ENCODE measurements at places on chromosomes 2 and 18.
A peak's percentile ranks its signal among the peaks of the same experiment; 100 is the strongest.

DNA sequence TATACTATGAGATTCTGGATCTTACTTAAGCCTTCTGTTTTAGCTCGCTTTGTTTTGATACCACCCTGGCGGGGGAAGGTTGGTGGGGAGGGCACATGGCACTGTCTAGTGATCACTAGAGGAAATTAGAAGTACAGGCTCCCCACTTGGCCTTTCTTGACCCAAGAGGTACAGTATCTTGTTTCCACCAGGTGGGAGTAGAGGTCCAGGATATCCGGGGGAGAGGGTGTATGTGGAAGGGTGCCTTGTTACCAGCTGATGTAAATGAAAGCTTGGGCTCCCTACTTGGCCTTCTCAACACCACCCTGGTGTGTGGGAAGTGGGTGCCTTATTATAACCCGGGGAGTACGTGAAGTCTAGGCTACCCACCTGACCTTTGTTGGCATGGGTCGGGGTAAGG is 7.5 kb downstream of the GALNT1 start:
- peak overlapping the region; percentile 21 for H3K4me3 ChIP-seq
- no peaks in the 10 kb centered on the region for H3K27me3 ChIP-seq
- peak; percentile 21 for DNase-seq
- peaks cover 37% of the 10 kb centered on the region for H3K4me1 ChIP-seq
- H3K27ac ChIP-seq: peak overlapping the region; percentile 46

DNA sequence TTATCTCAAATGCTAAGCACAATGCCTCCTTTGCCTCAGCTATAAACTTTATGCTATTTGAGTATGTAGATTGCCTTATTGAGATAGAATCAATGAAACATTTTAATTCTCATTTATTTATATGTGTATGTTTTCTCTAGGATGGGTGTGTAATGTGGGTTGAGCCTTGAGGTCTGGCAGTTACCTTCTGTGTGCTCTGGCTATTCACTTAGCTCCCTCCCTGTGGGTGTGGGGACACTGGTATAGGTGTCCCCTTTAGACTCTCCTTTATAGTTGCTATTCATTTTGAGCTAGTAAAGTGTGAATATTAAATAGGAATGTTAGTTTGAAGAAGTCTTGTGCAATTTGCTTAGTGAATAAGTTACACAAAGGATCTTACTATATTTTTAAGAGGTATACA is 1.8 kb downstream of the SLC9A4 start:
- H3K27ac ChIP-seq: no peak overlapping the region
- peaks cover 23% of the 10 kb centered on the region for H3K27me3 ChIP-seq
- H3K36me3 ChIP-seq: no peaks in the 10 kb centered on the region
- no peaks in the 10 kb centered on the region for H3K4me1 ChIP-seq
- H3K4me3 ChIP-seq: no peak overlapping the region

DNA sequence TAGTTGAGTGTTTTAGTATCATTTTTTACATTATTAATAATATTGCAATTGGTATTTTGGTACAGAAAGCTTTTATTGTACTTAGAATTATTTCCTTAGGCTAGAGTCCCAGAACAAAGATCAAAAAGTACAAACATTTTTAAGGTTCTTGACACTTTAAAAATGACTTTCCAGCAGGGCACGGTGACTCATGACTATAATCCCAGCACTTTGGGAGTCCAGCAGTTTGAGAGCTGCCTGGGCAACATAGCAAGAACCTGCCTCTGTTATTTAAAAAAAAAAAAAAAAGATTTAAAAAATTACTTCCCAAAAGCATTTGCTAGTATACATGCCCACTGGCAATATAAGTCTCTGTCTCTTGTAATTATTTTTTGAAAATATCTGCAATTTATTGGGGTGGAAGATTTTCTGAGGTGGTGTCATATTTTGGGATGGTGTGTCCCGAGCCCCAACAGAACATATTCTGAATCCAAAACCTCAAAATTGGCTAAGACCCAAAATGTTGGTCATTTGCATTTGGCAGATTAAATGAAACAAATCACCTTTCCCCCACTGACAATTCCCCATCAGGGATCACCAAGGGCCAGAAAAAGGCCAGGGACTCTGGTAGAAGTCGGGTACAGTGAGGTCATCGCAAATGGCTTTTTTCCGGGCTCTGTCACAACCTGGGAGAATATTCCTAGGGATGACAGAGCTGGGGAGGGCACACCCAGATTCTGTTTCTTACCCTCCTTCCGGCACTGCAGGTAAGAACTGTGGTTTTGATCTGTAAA is 42.1 kb downstream of the NIFK start:
- no peaks in the 10 kb centered on the region for H3K36me3 ChIP-seq
- no peak for DNase-seq
- no peak overlapping the region for H3K4me3 ChIP-seq
- H3K27me3 ChIP-seq: no peaks in the 10 kb centered on the region
- peaks cover 9% of the 10 kb centered on the region for H3K4me1 ChIP-seq

DNA sequence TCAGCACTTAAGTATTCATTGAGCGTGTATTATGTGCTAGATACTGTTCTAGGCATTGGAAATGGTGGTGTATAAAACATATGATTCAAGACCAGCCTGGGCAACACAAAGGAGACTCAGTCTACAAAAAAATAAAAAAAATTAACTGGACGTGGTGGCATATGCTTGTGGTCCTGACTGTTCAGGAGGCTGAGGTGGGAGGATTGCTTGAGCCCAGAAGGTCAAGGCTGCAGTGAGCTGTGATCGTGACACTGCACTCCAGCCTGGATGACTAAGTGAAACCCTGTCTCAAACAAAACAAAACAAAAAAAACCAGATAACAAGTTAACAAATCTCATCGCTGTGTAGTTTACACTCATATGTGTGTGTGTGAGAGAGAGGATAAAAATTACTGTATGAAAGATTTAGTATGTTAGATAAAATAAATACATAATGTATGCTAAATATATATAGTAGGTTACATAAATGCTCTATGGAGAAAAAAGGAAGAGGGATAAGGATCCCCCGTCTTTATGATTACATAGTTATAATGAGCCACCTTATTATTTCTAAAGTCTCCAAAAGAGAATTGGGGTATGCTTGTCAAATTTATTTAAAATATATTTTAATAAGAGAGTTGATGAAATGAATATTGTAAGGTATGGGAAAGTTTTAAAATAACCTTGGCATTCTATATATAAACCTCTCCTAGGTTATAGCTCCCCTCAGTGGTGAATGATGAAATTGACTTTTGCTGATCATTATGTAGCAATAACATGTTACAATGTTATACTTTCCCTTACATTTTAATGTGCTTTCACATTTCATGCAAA is 69.2 kb downstream of the EHBP1 start:
- peaks cover 1% of the 10 kb centered on the region for H3K4me1 ChIP-seq
- no peak overlapping the region for H3K27ac ChIP-seq
- no peak for DNase-seq
- H3K36me3 ChIP-seq: peaks cover 2% of the 10 kb centered on the region

GRCh38 chr2:234996069-234996940 is 44.5 kb downstream of the SH3BP4 start:
- DNase-seq: no peak
- H3K36me3 ChIP-seq: no peaks in the 10 kb centered on the region
- no peak overlapping the region for H3K27ac ChIP-seq
- H3K4me1 ChIP-seq: peaks cover 16% of the 10 kb centered on the region

DNA sequence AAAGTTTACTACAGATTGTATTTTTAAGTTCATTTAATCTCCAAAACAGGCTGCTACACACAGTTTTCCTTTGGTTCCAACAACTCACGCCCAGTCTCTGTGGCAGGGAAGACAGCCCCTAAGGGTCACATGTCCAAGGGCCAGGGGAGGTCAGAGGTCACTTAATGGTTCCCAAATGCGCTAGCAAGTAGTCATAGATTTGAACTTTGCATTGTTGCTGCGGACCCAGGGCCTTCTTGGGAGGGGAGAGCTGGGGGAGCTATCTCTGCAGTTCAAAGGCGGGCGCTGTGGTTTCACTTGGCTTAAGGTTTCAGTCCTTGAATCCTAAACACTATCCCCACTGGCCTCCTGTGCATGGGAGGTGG is 74.8 kb upstream of the ZNF532 start:
- DNase-seq: no peak
- H3K4me3 ChIP-seq: no peak overlapping the region
- H3K36me3 ChIP-seq: no peaks in the 10 kb centered on the region

DNA sequence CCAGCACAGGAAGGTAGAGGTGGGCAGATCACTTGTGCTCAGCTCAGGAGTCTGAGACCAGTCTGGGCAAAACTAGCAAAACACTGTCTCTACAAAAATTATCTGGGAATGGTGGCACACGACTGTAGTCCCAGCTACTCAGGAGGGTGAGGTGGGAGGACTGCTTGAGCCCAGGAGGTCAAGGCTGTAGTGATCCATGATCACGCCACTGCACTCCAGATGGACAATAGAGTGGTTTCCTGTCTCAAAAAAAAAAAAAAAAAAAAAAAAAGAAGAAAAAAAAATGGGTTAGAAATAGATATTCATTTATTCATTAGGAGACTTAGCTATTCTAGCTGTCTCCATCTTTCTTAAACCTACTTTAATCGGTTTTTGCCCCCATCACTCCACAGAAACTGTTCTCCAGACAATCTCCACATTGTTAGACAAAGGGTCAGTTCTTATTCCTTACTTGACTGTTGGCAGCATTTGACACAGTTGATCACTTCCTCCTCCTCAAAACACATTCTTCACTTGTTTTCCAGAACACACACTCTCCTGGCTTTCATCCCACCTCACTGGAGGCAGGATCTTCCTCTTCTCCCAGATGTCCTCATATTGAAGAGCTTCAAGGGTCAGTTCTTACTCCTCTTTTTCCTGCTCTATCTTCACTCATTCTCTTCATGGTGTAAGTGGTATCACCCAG is 103.1 kb downstream of the DTNB start:
- no peak overlapping the region for H3K27ac ChIP-seq
- DNase-seq: no peak
- peaks cover 2% of the 10 kb centered on the region for H3K36me3 ChIP-seq

GRCh38 chr2:233668605-233669260 is 3.0 kb upstream of the UGT1A9 start:
- H3K36me3 ChIP-seq: no peaks in the 10 kb centered on the region
- no peak overlapping the region for H3K4me3 ChIP-seq
- no peak overlapping the region for H3K27ac ChIP-seq
- peaks cover 21% of the 10 kb centered on the region for H3K27me3 ChIP-seq

DNA sequence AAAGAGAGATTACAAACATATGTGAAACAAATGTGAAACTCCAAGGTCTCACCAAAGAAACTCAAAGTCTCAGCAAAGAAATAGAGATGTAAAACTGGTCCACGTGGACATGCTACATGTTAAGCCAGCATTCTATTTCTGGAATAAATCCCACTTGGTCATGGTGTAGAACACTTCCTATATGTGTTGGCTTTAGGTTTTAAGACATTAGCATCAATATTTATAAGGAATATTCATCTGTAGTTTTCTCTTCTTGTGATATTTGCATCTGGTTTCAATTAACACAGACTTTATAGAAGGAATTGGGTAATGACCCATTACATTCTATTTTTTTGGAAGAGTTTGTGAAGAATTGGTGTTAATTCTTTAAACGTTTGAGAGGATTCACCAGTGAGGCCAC is 133.1 kb downstream of the COPS8 start:
- no peak overlapping the region for H3K4me3 ChIP-seq
- no peak overlapping the region for H3K27ac ChIP-seq

- no peak overlapping the region for H3K27ac ChIP-seq
- no peak overlapping the region for H3K4me3 ChIP-seq
- no peaks in the 10 kb centered on the region for H3K27me3 ChIP-seq
- no peak for DNase-seq
Measured at GRCh38 chr2:83142934-83143333, 1316.1 kb downstream of the SUCLG1 start.

GRCh38 chr2:109222825-109223471 is 93.9 kb downstream of the SH3RF3 start:
- no peak overlapping the region for H3K27ac ChIP-seq
- no peak overlapping the region for H3K4me3 ChIP-seq
- no peak for DNase-seq
- no peaks in the 10 kb centered on the region for H3K36me3 ChIP-seq
- H3K4me1 ChIP-seq: peaks cover 21% of the 10 kb centered on the region

DNA sequence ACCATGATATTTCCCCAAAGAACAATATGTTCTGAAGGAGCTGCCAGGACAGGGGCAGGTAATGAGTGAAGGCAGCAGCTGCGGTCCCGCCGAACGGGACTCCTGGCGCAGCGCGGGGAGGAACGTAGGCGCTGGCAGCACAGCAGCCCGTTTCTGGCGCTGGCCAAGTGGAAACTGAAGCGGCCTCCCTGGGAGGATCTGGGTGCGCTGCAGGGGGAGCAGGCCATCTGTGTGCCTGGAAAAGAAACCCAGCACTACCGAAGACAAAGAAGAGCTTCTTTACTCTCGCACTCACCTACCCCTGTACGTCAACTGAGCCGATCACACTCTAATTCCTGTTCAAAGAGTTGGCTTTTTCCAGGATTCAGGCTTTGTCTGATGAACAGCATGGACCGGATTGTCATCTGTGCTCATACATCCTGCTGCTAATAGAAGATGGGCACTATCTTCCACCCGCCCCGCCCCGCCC is 11.8 kb downstream of the G6PC2 start:
- H3K27ac ChIP-seq: no peak overlapping the region
- H3K36me3 ChIP-seq: no peaks in the 10 kb centered on the region
- no peak for DNase-seq
- peak overlapping the region; percentile 44 for H3K4me3 ChIP-seq
- H3K4me1 ChIP-seq: peaks cover 5% of the 10 kb centered on the region
- H3K27me3 ChIP-seq: peaks cover 12% of the 10 kb centered on the region

DNA sequence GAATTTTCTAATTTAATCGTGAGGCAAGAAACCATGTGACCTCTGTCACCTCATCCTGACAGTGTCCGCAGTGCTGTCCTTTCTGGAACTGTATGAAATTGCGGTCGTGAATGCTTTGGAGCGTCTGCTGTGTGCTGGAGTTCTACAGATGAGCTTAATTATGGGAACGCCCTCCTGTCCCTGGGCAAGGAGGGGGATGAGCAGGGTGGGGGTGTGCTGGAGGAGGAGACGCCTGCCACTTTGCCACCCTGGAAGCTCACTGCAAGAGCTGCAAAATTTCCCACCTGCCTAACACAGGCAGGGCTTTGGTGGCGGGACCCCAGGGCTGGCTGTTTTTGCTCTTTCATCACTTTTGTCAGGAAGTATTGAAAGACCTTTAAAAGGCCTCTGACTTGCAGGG is 6.5 kb downstream of the LPIN1 start:
- H3K27me3 ChIP-seq: no peaks in the 10 kb centered on the region
- H3K36me3 ChIP-seq: peaks cover 4% of the 10 kb centered on the region

GRCh38 chr2:1360557-1361250 is 52.6 kb upstream of the TPO start:
- no peaks in the 10 kb centered on the region for H3K4me1 ChIP-seq
- no peak for DNase-seq
- no peaks in the 10 kb centered on the region for H3K27me3 ChIP-seq
- no peaks in the 10 kb centered on the region for H3K36me3 ChIP-seq
- H3K4me3 ChIP-seq: no peak overlapping the region

GRCh38 chr2:225276207-225276606 is 123.3 kb upstream of the NYAP2 start:
- H3K27me3 ChIP-seq: no peaks in the 10 kb centered on the region
- peak overlapping the region; percentile 3 for H3K4me3 ChIP-seq
- H3K36me3 ChIP-seq: no peaks in the 10 kb centered on the region
- DNase-seq: no peak

DNA sequence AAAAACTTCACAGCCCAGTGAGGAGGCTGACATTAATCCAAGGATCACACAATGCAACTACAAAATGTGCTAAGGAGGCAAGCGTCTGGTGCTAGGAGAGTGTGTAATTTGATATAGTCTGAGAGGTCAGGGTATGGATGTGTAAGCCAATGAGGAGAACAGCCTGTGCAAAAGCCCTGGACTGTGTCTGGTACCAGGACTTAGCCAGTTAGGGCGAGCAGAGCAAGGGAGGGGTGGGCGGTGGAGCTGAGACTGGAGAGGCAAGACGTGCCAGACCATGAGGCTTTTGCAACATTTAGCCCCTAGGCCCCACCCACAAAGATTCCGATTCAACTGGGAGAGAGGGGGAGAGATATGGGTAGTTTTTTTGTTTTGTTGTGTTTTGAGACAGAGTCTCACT is 33.5 kb upstream of the SPRED2 start:
- H3K4me3 ChIP-seq: no peak overlapping the region
- DNase-seq: no peak
- no peaks in the 10 kb centered on the region for H3K36me3 ChIP-seq
- peaks cover 2% of the 10 kb centered on the region for H3K27me3 ChIP-seq
